ENCODE measurements at places on chromosomes 2 and 18.

DNA sequence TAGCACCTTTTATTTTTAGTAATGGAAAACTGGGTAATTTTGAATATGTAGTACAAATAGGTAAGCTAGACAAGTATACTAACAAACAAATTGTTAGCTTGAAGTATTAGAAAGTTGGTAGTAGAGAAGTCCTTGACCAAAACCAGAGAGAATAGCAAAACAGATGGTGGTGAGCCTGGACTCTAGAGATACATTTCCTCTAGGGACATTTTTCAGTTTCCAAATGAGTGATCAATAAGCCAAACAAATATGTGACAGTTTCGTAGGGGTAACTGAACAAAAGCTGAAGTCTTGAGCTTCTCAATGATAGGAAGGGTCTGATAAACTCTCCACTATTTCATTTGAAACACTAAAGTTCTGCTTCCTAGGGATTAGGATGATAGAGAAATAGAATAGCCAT, 692.0 kb upstream of the FAM98A start:
- DNase-seq = no peak

DNA sequence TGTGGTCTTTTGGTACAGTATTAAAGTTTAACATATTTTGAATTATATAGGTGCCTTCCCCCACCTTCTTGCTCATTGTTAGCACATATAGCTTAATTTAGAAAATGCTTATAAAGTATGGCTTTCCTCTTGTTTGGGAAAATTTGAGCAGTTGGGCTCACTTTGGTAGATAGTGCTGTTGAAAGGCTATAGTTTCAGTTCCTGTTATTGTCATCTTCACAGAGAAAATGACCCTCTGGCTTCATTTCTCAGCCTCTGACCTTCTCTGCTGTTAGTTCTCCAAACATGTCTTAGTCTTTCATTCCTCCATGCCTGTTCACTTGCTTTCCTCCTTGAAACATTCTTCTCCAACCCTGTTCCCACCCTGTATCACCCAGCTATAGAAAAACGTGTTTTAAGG, 200.6 kb downstream of the WDR7 start:
- DNase-seq = no peak

DNA sequence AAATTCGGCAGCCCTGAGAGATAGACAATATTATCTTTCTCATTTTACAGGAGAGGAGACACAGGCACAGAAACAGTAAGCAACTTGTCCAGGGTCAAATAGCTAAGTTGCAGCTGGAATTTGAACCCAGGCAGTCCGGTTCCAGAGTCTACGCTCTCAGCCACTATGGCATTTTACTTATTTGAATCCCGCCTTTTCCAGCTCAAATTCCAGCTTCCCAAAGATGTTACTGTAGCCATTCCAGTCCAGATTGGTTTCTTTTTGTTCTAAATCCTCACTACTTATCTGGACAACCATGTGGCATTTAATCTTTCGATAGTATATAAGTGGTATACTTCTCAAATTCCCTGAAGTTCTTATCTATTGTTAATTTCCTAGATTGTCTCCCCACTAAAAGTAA, 125.7 kb downstream of the NBAS start:
- no peak for DNase-seq

DNA sequence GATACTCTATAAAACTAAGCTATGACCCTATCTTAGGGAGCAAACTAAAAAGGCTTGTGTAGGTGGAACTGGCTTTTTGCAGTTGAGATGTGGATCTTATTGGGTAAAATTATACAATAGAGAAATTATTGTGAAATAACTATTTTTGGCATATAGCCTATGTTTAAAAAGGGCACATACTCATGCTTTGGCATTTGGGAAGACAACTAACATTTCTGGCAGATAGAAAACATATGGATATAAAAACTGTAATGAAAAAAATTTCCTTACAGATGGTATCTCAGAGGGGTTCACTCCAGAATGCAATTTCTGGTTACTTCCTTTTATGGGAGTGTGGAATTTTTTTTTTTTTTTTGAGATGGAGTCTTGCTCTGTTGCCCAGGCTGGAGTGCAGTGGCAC, 120.1 kb upstream of the CCDC195 start:
- DNase-seq = no peak

DNA sequence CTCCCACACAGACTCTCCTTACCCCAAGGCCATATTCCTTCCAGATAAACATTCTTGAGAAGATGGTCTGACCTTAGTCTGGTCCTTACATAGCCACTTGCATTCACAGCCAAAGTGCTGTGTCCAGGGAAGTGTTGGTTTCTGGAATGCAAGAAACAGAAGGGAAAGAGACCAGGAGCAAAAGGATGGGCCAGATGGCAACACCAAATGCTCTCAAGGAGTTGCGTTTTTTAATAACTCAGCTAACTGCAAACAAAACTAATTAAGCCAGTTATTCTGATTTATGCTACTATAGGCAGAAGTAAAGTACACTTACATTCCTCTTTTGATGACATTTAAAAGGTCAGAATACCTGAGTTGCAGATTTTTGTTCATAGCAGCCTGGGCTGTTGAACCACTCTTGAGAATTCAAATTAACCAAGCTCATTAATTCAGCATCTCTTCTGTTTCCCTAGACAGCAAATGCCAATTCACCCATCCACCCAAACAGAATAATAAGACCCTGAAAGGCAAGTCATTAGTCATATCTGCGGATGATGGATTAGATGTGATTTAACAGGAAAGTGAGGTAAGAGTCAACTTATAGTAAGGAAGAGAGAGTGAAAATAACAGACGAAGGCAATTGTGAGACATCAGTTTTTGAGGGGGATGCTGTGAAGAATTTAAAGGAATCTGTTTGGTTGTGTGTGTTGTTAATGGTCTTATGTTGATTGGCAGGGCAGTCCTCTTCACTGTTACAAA, 18.8 kb downstream of the CCDC85A start:
- DNase-seq = no peak

- no peak for DNase-seq
Measured at GRCh38 chr2:198928026-198928425, 529.7 kb downstream of the SATB2 start.

DNA sequence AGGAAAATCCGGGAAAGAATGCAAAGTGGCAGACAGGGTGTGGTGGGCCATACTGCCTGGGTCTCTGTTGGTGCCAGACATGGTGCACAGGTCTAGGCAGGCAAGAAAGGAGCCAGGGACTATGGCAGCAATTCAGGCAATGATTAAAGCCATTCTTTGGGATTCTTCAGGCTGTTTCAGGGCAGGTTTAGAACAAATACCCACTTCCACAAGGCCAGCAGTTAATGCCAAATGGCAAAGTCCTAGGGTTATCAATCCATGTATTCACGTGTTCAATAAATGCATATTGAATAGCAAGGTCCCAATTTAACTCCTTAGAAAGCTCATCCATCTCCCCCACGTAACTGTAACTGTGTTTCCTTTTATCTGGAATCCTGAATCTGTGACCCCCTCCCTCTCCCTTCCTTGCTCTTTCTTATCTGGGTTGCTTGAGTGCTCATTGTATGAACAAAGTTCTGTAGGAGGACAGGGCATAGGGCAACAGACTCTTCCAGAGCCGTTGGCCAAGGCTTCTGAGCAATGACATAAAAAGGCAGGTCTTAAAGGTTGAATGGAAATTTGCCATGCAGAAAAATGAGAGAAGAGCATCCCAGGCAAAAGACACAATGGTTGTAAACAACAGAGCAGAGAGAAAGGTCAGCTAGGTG, 146.8 kb upstream of the KLHL29 start:
- no peak for DNase-seq

- no peak for DNase-seq
Measured at GRCh38 chr2:188278388-188279092, 13.1 kb upstream of the GULP1 start.

DNA sequence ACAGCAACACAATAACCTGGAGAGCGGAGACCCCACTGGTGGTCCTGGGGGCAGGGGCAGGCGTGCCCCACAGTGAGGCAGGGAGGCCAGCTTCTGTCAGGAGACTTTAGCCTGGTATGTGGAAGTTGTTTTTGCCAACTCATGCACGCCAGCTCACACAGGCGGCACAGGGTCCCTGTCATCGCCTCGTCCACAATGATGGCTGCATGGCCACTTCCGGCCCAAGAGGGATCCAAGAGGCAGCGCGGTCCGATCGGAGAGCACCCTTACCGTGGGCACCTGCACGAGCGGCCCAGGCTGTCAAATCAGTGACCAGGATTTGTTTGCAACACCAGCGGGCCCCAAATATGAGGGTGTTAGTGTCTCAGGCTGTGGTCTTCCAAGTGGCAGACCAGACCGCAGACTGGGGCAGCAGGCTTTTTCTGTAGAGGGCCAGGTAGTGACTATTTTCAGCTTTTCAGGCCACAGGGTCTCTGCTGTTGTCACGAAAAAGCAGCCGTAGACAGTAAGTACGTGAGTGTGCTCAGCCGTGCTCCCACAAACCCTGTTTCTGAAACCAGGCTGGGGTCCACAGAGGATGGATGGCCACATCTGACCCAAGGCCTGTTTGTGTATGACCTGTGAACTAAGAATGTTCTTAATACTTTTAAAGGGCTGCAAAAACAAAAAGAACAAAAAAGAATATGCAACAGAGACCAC, 21.2 kb downstream of the SNED1 start:
- DNase-seq = no peak

- DNase-seq = no peak
Measured at GRCh38 chr2:212517693-212518092, 20.9 kb downstream of the ERBB4 start.

DNA sequence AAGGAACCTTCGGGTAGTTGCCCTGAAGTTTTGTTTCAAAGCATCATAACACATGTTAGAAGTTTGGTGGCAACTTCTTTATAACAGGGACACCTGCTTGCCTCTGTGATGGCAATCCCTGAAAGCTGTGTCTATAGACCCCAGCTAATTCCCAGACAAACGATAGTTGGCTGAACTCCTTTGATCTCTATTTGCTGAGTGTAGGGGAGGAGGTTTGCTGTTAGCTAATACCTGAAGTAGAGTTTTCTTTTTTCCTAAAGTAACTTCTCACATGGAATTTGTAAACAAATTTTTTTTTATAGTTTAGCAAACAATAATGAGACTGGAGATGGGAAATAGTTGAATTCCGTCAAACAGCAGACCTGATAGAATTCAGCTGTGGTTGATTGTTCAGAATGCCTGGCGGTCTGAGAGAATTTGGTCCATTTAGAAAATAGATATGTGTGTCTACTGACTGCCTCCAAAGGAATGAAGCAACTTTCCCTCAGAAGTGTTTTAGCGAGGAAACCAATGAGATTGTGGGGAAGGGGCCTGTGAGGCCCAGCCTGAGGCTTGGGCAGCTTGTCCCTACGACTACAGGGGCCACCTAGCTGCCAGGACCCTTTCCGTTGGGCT, 123.5 kb upstream of the EPAS1 start:
- no peak for DNase-seq

DNA sequence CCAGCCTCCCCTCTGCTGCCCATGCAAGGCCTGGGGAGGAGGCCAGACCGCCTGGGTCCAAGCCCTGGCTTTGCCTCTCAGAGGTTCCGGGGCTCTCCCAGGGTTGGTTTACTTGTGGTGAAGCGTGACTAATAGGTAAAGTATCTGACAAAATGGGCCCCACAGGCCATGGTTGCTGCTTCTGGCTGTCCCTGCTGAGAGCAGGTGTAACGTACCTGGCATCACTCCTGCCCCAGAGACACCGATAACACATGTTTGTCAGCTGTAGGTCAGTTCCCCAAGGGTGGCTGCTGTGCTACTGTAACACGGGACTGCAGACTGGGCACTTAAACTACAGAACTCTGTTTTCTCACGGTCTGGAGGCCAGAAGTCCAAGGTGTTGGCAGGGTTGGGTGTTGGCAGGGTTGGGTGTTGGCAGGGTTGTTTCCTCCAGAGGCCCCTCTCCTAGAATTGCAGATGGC, 34.1 kb downstream of the ODC1 start:
- DNase-seq = no peak

- no peak for DNase-seq
Measured at GRCh38 chr18:12046046-12046750, 47.4 kb upstream of the ANKRD62 start.

DNA sequence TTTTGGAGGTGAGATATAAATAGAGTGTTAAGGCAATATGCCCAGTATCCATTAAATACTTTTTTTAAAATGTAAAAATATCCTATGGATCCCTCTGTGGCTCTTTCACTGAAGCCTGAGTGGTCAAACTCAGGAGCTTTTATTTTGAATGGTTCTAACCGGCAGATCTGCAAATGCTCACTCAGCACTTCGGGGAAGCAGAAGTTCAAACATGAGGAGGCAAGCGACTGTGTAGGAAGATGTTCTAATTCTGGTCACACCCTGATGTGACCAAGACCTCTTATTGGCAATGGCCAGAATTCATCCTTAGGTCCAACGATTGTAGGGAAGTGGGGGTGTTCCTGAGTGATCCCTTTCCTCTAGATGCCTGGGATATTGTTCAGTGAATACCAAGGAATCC, 168.8 kb downstream of the CDCA7 start:
- no peak for DNase-seq

DNA sequence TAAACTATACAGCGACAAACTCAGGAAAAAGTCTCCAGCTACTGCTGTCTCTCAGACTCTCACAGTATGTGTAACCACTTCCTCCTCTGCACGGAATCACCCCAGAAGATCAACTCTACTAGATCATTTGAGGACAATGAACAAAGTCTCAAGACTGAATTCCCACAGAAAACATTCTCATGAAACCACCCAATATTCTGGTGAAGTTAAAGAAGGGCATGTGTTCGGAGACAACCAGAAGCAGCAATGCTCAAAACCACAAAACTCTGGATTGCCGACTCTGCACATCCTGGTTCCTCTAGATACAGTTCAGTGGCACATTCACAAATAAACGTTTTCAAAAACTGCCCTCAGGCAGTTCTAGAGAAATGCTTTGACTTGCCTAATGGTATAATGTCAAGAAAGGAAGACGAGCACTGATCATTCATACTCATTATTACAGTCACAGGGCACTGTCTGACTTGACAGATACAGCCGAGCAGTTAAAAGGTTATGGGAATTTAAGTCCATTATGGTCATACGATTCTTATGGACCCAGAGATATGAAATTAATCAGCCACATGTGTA, 91.9 kb upstream of the STK17B start:
- DNase-seq = no peak

- DNase-seq = no peak
Measured at GRCh38 chr18:59419386-59419785, 60.3 kb upstream of the LMAN1 start.

- no peak for DNase-seq
Measured at GRCh38 chr2:209960676-209961630, 41.5 kb upstream of the RPE start.

GRCh38 chr18:44602380-44602779, 78.3 kb upstream of the SETBP1 start:
- no peak for DNase-seq

- no peak for DNase-seq
Measured at GRCh38 chr18:2336690-2337392, 234.5 kb downstream of the METTL4 start.

- no peak for DNase-seq
Measured at GRCh38 chr2:204613635-204614034, 68.4 kb downstream of the PARD3B start.

Measured in stimulated activated CD4-positive, alpha-beta T cell treated with anti-CD3 and anti-CD28 coated beads, Interleukin-1b, Interleukin-23, amount 100 ng/mL, for 1 hour (primary cell).